Psoas muscle (tissue), 8 donors: ENCODE measurements at places on chromosomes 1 and 21. TPM values are rescaled to one million over a fixed set of nuclear protein-coding genes. Genes with fewer than 3 reads are reported as not detected.

The SCNM1 gene
- 78.7 TPM for polyA plus RNA-seq

The HPDL gene
- 4.9 TPM for polyA plus RNA-seq

GRCh38 chr21:33428669-33429068 is 25.5 kb downstream of the IFNGR2 start:
- no peak for DNase-seq

DNA sequence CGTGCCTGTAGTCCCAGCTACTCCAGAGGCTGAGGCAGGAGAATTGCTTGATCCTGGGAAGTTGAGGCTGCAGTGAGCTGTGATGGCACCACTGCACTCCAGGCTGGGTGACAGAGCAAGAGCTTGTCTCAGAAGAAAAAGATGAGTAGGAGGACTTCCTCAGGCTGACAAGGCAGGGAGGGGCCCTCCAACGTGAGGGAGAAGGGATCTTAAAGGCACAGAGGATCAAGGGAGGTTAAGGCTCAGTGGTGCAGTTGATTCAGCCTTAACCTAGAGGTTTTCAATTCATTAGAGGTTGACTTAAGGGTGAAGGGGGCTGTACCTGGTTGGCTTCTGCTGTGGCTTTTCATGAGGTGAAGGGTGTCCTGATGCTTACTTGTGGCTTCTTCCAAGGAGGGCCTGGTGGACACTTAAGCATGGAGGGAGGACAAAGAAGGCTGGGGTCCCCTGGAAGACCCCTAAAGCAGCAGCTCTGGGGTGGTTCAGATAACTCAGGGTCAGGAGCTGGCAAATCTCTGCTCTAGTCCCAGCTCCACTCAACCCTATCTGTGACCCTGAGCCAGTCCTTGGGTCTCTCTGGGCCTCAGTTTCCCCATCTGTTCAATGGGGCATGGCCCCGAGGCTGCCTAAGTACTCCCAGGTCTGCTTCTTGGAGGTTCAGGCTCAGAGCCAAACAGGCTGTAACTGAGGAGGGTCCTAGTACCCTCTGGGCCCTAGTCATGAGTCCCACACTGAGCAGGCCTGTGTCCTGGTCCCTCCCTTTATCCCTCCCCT is 6.3 kb downstream of the EXTL1 start:
- DNase-seq, result no peak

DNA sequence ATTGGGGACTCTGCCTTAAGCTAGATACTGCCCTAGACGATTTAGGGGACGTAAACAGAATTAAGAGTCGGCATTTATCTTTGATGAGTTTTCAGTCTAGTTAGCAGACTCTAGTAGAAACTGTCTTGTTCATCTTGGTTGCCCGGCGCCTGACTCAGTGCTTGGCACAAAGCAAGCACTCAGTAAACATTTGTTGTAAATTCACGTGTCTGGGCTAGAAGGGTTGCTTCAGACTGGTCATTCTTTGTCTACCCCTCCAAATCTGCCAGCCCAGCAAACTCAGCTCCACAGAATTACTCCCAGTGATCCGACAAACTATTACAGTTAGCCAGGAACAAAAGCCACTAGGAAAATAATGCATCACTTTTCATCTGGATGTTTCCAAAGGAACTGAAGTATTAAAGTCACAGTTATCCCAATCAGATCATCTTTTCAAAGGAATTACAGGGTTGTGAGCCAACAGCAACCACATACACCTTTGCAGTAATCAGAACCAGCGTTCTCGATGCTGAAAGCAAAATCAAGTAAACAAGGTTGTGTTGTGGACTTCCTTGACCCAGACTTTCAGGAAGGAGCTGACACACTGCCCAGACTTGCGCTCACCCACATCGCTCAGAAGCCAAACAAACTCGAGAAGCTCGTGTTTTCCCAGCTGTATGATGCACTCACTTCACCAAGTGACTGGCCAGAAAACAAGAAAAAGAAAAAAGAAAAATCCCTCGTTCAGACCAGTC is 66.5 kb upstream of the GADD45A start:
- peak; percentile 62 for DNase-seq

The DNASE2B gene
- 0.18 TPM for polyA plus RNA-seq

- no peak for DNase-seq
Observed at GRCh38 chr1:93559695-93560094, 111.8 kb downstream of the FNBP1L start.

DNA sequence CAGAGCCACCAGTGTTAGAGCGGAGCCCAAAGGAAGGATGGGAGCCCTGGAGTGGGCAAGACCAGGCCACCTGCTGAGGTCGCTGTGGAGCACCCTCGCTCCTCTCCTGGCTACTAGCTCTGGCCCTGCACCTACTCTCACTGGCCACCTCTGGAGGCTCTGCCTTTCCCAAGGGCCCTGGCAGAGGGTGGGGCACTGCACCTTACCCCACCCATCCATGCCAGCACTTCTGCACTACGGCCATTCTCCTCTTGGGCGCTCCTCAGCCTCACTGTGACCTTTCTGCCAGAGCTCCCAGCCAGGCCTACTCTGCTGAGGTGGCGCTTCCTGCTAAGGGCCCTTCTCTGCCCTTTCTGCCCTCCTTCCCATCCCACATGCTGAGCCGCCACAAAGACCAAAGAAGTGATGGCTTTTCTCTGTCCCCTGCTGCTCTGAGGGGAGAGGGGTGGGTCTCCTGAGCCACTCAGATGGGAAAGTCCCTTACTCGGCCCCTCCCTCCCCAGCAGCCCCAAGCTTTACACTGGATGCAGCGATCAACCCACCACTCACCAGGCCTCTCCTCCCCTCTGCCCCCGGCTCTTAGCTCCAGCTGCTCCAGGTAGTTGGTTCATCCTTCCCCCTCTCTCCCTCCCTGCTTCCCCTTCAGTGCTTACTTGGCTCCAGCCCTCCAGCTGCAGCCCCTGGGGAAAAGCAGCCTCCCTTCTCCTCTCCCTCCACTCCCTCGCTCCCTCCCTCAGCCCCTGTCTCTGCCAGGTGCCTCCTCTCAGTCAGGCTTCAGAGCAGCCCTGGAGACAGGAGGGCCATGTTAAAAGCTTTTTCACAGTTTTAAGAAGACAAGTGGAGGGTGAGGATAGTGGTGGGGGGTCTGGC is 14.8 kb upstream of the TMEM222 start:
- no peak for DNase-seq

The HSPA13 gene
- polyA plus RNA-seq, result 7.6 TPM

The ROR1 gene
- polyA plus RNA-seq, result 0.69 TPM

The RAB3B gene
- not detected for polyA plus RNA-seq

GRCh38 chr1:19610282-19610981 is 33.7 kb upstream of the NBL1 start:
- no peak for DNase-seq

The FBXO2 gene
- 20.9 TPM for polyA plus RNA-seq

DNA sequence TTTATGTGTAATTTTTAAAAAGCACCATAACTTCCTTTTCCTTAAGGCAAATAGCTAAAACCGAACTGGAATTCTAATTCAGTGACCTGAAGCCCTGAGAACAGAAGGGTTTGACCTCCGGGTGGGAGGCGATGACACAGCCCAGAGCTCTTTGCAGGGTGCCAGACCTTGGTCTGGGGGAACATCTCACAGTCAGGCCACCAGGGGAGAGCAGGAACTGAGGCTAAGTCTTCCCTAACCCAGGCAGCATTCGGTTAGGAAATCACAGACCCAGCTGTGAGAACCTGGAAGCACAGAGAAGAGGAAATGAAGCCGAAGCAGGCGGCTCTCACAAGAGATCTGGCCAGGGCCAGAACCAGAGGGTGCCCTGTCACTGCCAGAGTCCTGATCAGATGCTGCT is 444.8 kb downstream of the TTLL7 start:
- no peak for DNase-seq

DNA sequence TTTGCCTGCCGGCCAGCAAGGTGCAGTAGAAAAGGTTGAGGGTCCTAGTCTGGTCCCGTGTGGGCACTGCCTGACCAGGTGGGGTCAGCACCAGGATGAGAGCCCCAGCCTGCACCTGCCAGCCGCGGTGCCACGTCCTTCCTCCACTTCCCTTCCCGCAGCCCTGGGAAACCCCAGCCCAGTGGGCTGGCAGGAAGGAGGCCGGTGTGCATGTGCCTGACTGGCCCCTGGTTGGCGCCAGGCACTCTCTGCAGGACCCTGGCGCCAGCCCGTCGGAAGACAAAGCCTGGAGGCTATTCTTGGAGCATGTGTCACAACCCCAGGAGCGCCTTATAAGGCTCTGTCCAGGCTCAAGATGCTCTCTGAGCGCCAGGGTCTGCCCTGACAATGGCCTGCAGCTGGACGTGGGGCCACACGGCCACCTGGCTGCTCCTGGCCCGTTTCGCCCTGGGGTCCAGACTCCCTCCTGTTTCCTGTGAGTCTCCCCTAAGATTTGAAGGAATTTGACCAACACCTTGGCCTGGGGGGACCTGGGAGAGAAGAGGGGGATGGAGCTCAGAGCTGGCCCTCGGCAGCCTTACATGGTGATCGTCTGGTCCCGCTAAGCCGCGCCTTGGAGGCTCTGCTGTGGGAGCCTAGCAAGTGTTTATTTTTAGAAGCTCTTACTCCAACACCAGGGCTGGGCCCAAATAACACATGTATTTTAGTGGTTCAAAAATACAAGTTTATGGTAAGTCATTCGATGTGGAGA is 31.9 kb upstream of the POFUT2 start:
- peak; percentile 48 for DNase-seq

DNA sequence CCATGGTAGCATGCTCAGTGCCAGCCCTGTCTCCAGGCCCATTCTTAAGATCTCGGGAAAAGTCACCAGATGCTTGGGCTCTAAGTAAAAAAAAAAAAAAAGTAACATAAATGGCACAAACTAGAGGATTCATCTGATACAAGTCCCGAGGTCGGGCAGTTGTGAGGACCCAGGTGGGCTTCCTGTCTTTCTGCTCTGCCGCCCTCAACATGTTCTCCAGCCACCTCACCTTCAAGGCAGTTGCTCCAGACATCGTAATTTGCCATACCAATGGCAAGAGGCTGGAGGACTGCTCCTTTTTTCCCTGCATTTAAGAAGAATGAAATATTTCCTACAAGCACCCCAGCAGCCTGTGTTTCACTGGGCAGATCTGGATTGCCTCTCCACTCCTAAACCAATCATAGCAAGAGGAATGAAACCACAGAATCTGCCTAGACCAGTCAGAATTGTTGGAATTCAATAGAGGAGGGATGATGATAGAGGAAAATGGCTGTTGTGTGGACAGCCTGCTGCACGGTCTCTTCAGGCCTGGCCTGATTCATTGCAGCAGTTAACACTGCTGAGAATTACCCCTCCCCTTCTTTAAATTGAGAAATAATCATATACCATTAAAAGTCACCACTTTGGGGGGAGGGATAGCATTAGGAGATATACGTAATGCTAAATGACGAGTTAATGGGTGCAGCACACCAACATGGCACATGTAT is 5.4 kb downstream of the HMGN2 start:
- DNase-seq, result no peak

The PLD5 gene
- not detected for polyA plus RNA-seq

- no peak for DNase-seq
Observed at GRCh38 chr1:232986527-232986922, 36.1 kb downstream of the NTPCR start.

DNA sequence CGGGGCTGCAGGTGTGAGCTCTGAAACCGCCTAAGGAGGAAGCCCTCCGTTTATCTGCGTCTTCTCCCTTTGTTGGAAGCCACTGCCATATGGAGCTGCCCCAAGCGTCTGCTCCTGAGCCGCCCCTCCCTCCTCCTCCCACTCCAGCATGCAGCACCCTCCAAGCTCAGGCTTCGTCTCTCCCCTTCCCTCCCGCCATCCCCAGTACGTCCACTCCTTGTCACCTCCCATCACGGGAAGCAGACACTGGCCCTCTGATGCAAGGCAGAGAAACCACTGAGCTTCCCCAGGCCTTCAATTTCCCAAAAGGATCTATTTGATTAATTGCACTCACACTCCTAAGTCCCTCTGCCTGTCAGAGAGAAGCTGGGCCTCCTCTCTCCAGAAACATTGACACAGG is 52.5 kb downstream of the NFASC start:
- no peak for DNase-seq
